ENCODE measurements at places on chromosomes 13 and 19. TPM values are rescaled to one million over a fixed set of nuclear protein-coding genes. Genes with fewer than 3 reads are reported as not detected.

- H3K4me1 ChIP-seq = no peaks in the 10 kb centered on the region
- DNase-seq = no peak
- H3K27me3 ChIP-seq = no peaks in the 10 kb centered on the region
- H3K27ac ChIP-seq = no peak overlapping the region
Observed at GRCh38 chr19:18995804-18996241, 37.5 kb downstream of the SUGP2 start.

DNA sequence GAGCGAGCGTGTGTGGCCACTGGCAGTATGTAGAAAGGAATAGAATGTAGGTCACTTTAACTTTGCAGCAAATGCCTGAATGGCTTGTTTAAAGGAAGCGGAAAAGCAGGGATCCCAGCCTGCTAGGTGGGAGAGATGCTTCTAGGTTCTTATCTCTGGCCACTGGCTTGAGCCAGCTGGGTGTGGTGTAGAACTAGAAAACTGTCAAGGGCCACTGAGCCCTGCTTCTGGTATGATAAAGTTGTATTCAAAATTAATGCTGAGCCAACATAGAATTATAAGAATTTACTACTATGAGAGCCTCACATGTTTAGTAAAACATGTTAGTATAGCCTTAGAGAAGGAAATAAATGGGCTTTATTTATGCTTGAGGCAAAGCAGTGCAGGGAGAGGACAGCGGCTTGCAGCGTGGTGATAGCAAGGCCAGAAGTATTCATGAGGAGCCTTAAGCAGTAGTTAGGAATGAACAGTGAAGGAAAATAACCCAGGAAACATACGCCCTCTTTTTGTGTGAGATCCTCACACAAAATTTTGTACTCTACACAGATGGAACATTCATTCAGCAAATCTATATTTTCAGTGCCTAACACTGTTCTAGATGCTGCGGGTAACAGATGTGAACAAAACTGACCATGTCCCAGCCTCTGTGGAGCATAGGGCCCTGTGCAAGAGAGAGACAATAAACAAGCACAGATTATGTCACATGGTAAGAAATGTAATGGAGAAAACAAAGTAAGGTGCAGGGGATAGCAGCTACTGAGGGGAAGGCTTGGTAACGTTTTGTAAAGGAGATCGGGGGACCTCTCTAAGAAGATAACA lies 863.2 kb downstream of the DIAPH3 start:
- H3K4me3 ChIP-seq = no peak overlapping the region
- H3K36me3 ChIP-seq = no peaks in the 10 kb centered on the region

- H3K27ac ChIP-seq = no peak overlapping the region
- peaks cover 8% of the 10 kb centered on the region for H3K4me1 ChIP-seq
- no peaks in the 10 kb centered on the region for H3K27me3 ChIP-seq
- H3K36me3 ChIP-seq = no peaks in the 10 kb centered on the region
- no peak for DNase-seq
Observed at GRCh38 chr13:20491926-20492435, 33.7 kb downstream of the CRYL1 start.

The SPACA4 gene
- 2.1 TPM for total RNA-seq

The KLF2 gene
- total RNA-seq = 41.1 TPM

Data from suprapubic skin (tissue), 4 donors.